ENCODE measurements at places on chromosomes 1 and 21.

DNA sequence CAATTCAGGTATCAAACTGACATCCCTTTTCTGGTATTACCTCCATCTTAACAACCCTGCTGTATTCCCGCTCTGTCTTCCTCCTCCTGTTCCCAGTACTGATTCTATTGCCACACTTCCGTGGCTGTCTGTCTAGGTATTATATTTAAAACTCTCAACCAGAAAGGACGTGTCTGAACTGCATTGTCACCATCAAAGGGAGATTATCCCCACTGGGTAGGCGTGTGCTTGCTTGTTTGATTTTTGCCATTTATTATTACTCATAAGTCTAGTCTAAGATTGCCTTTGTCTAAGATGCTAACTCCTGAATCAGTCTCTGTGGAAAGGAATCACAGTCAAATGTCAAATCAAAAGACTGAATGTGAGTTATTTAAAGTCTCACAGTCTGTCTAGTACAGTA is 650.1 kb downstream of the KCNT2 start:
- H3K36me3 ChIP-seq: no peaks in the 10 kb centered on the region
- DNase-seq: peak; percentile 72
- no peaks in the 10 kb centered on the region for H3K27me3 ChIP-seq
- no peak overlapping the region for H3K4me3 ChIP-seq
- H3K27ac ChIP-seq: no peak overlapping the region

- no peak for DNase-seq
- peaks cover 5% of the 10 kb centered on the region for H3K4me1 ChIP-seq
- no peaks in the 10 kb centered on the region for H3K27me3 ChIP-seq
- H3K4me3 ChIP-seq: no peak overlapping the region
- no peaks in the 10 kb centered on the region for H3K36me3 ChIP-seq
Measured at GRCh38 chr1:156086256-156086662, 4.0 kb upstream of the MEX3A start.

- peak overlapping the region; percentile 76 for H3K27ac ChIP-seq
- H3K4me3 ChIP-seq: peak overlapping the region; percentile 57
- H3K4me1 ChIP-seq: peaks cover 36% of the 10 kb centered on the region
- peaks cover 10% of the 10 kb centered on the region for H3K36me3 ChIP-seq
- H3K27me3 ChIP-seq: no peaks in the 10 kb centered on the region
- peak; percentile 41 for DNase-seq
Measured at GRCh38 chr1:41108696-41109275, 87.3 kb upstream of the SLFNL1 start.

- peaks cover 15% of the 10 kb centered on the region for H3K36me3 ChIP-seq
- DNase-seq: no peak
- peak overlapping the region; percentile 73 for H3K27ac ChIP-seq
- peaks cover 31% of the 10 kb centered on the region for H3K4me1 ChIP-seq
Measured at GRCh38 chr1:145983960-145984830, 12.2 kb downstream of the TXNIP start.

DNA sequence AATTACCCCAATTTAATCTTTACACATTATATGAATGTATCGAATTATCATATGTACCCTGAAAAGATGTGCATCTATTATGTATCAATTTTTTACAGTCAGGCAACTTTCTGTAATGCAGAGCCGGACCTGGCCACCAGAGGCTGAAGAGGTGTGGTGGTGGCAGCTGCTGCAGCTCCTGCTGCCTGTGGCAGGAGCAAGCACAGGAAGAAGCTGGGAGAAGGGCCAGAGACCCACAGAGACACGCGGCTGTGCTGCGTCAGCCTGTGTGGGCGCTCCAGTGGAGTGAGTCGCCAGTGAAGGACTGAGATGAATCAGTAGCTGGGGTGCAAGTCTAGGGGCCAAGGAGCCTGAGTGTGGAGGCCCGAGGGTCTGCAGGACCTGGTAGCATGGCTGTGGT is 74.3 kb upstream of the COG2 start:
- H3K4me1 ChIP-seq: peaks cover 27% of the 10 kb centered on the region
- H3K4me3 ChIP-seq: no peak overlapping the region
- H3K27ac ChIP-seq: peak overlapping the region; percentile 50
- peak; percentile 70 for DNase-seq
- no peaks in the 10 kb centered on the region for H3K36me3 ChIP-seq

DNA sequence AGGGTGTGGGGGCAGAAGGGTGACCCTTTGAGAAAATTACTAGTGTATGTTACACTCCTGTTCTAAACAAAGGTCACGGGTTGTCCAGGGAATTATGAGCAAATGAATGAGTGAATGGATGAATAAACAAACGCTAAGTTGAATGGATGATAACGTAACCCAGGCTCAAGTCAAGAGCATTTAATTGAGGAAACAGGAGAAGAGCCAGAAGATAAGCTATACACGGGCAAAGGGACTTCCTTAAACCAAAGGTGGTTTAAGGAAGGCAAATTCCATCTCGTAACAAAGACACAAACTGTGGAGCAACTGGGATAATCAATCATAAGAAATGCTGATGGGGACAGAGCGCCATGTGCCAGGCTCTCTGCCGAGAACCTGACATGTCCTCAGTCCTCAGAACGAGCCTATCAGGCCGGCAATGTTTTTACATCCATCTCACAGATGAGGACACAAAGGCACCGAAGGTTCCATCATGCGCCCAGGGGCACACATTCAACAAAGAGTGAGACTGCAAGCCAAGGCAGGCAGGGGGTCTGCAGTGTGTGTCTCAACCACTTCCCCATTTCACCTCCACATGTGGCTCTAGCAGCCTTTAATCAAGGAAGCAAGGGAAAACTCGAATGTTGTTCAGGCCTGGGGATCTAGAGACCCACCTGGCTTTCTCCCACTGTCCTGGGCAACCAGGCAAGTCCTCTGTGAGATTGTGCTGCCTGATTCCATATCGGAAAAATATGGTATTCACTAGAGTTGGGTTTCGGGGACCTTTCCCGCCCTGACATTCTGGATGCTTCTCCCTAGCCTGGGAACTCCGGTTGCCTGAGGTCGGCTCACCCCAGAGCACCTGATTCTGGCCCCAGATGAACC is 126.8 kb upstream of the EDN2 start:
- H3K27me3 ChIP-seq: no peaks in the 10 kb centered on the region
- no peak for DNase-seq
- no peak overlapping the region for H3K27ac ChIP-seq
- H3K36me3 ChIP-seq: no peaks in the 10 kb centered on the region
- no peak overlapping the region for H3K4me3 ChIP-seq

GRCh38 chr1:214224611-214225354 is 56.2 kb upstream of the SMYD2 start:
- peaks cover 4% of the 10 kb centered on the region for H3K4me1 ChIP-seq

- H3K4me3 ChIP-seq: no peak overlapping the region
- H3K36me3 ChIP-seq: no peaks in the 10 kb centered on the region
- no peak overlapping the region for H3K27ac ChIP-seq
- H3K4me1 ChIP-seq: no peaks in the 10 kb centered on the region
Measured at GRCh38 chr21:31195334-31196015, 148.6 kb downstream of the TIAM1 start.

GRCh38 chr1:210236840-210237409 is 4.3 kb downstream of the SERTAD4 start:
- no peak overlapping the region for H3K27ac ChIP-seq
- DNase-seq: peak; percentile 51
- no peaks in the 10 kb centered on the region for H3K36me3 ChIP-seq
- H3K4me3 ChIP-seq: no peak overlapping the region
- peaks cover 35% of the 10 kb centered on the region for H3K4me1 ChIP-seq
- H3K27me3 ChIP-seq: peaks cover 7% of the 10 kb centered on the region

DNA sequence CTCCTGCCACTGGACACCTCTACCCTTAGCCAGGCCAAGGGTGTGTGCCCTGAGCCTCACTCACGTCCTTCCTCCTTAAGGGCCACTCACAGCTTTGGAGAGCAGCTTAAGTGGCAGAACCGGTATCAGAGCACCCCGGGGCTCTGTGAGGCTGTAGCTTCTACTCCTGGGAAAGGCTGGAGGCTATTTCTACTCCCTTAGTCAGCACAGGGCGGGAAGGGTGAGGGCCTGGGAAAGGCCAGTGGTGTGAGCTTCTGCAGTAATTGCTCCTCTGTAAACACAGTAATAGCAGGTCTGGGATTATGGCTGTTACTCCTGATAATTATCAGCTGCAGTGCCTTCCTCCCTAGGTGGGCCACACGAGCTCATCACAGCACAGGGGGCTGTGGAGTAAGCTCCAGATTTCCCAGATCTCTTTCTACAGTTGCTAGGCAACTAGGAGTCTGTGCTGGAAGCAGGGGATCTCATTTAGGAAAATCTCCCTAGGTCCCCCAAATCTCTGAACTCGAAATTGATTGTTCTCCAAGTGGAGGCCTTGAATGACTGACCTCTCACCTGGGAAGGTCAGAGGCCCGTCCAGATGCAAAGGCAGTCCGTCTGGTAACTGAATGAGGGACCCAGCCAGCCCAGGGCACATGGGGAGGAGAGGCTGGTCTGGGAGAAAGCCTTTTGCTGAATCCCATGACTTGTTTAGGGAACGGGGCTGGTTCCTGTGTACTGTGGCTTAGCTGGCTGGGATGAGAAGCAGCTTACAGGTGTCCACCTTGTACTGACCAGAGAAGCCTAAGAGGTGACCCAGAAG is 29.3 kb downstream of the IER5 start:
- no peak overlapping the region for H3K4me3 ChIP-seq
- no peaks in the 10 kb centered on the region for H3K36me3 ChIP-seq
- H3K4me1 ChIP-seq: peaks cover 50% of the 10 kb centered on the region
- H3K27me3 ChIP-seq: no peaks in the 10 kb centered on the region
- peak; percentile 89 for DNase-seq

- H3K4me3 ChIP-seq: peak overlapping the region; percentile 82
- peaks cover 29% of the 10 kb centered on the region for H3K36me3 ChIP-seq
- peaks cover 36% of the 10 kb centered on the region for H3K4me1 ChIP-seq
- peak overlapping the region; percentile 68 for H3K27ac ChIP-seq
Measured at GRCh38 chr1:1777583-1777899, 729 bp downstream of the NADK start.

DNA sequence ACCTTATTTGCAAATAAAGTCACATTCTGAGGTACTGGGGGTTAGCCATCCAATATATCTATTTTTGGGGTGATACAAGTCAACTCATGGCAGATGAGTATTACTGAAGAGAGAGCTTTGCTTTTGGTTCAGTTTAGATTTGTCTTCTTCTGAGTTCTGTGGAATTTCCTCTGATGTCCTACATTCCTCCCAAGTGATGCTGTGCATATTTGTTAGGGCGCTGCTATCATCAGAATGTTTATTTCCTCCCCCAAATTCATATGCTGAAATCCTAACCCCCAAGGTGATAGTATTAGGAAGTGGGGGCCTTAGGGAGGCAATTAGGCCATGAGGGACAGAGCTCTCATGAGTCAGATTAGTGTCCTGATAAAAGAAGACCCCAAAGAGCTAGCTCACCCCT is 96.2 kb upstream of the WLS start:
- no peak overlapping the region for H3K27ac ChIP-seq
- H3K27me3 ChIP-seq: no peaks in the 10 kb centered on the region
- peaks cover 28% of the 10 kb centered on the region for H3K4me1 ChIP-seq
- no peak overlapping the region for H3K4me3 ChIP-seq

DNA sequence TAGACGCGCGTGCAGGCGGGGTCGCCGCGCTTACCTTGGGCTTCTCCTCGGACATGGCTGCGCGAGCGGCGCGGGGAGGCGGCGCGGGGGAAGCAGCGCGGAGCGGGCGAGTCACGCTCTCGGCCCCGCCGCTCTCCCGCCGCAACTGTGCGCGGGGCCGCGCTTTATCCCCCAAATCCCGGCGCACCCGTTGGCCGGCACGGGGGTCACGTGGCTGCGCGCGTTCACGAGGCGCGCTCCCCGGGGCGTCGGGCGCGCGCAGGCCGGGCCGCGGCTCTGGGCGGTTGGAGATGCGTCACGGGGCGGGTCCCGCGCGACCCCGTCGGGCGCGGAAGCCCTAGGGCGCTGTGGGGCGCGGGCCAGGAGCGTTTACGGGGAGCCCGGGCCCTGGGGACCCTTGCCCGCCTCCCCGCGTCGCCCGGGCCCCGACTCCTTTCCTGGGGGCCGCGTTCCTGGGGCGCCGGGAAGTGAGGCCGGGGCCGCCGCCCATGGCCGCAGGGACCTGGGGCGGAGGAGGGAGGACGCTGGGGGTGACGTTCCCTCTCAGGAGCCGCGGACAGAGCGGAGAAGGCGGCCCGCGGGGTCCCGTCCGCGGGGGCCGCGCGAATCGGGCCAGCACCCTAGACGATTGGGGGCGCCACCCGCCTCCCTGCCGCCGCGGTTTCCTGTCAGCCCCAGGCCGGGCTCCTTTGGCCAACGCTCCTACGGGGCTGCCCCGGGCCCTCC is at the start of gene SUMO3:
TSS of gene SUMO3 (minus strand) at position 149 of the 726 bp plus-strand sequence. CDS start at position 55, 94 bp downstream.
- H3K36me3 ChIP-seq: peaks cover 14% of the 10 kb centered on the region
- no peak within 1 kb of the TSS for H3K27ac ChIP-seq
- H3K4me1 ChIP-seq: peaks cover 6% of the 10 kb centered on the region
- H3K4me3 ChIP-seq: peak within 1 kb of the TSS; percentile 72

DNA sequence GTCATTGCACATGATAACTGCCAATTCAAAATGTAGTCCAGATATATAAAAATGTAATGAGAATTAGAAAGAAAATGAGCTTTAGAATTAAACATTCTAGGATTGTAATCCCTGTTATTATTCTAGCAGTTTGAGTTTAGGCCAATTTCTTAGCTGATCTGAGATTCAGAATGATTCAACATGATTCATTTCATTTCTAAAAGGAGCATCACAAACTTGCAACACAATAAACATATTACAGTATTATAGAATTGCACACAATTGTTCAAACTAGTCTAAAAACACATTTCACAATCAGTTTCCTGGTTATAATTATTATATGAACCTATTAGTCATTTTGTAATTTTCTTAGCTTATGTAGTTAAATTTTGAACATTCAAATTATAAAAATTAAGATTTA is 43.3 kb upstream of the TSHB start:
- peak; percentile 50 for DNase-seq
- H3K27me3 ChIP-seq: peaks cover 41% of the 10 kb centered on the region
- H3K4me1 ChIP-seq: no peaks in the 10 kb centered on the region
- H3K4me3 ChIP-seq: no peak overlapping the region
- peaks cover 5% of the 10 kb centered on the region for H3K36me3 ChIP-seq

GRCh38 chr1:75615613-75616435 is 4.9 kb upstream of the SLC44A5 start:
- H3K27me3 ChIP-seq: peaks cover 54% of the 10 kb centered on the region
- DNase-seq: peak; percentile 61
- no peaks in the 10 kb centered on the region for H3K36me3 ChIP-seq
- peaks cover 6% of the 10 kb centered on the region for H3K4me1 ChIP-seq
- H3K27ac ChIP-seq: no peak overlapping the region
- peak overlapping the region; percentile 64 for H3K4me3 ChIP-seq

- no peak for DNase-seq
- peaks cover 38% of the 10 kb centered on the region for H3K27me3 ChIP-seq
- H3K4me3 ChIP-seq: no peak overlapping the region
- no peaks in the 10 kb centered on the region for H3K36me3 ChIP-seq
Measured at GRCh38 chr1:111778541-111779051, 22.9 kb downstream of the DDX20 start.

DNA sequence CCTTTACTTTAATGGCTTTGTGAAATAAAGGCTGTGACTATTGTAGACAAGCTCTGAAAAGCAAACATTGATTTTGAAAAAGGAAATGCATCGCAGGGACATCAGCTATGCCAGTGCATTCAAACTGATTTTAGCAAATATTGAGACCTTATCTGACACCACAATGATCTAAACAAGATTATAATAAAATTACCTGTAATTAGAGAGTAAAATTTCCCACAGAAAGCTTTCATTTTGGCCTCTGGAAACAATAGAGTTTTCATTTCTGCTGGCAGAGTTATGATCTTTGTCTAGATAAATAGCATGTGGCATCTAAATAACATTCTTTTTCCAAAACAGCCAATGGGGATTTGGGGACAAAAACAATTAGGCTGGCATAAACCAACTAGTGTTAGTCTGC is 650.4 kb upstream of the PRMT6 start:
- DNase-seq: no peak
- H3K4me3 ChIP-seq: no peak overlapping the region
- no peak overlapping the region for H3K27ac ChIP-seq
- no peaks in the 10 kb centered on the region for H3K27me3 ChIP-seq
- H3K36me3 ChIP-seq: no peaks in the 10 kb centered on the region
- H3K4me1 ChIP-seq: no peaks in the 10 kb centered on the region

GRCh38 chr1:89525169-89525855 is 683 bp downstream of the LRRC8B start:
- peaks cover 7% of the 10 kb centered on the region for H3K4me1 ChIP-seq
- H3K36me3 ChIP-seq: no peaks in the 10 kb centered on the region
- peak overlapping the region; percentile 77 for H3K4me3 ChIP-seq
- peak overlapping the region; percentile 20 for H3K27ac ChIP-seq
